ENCODE measurements at places on chromosomes 1 and 21.

DNA sequence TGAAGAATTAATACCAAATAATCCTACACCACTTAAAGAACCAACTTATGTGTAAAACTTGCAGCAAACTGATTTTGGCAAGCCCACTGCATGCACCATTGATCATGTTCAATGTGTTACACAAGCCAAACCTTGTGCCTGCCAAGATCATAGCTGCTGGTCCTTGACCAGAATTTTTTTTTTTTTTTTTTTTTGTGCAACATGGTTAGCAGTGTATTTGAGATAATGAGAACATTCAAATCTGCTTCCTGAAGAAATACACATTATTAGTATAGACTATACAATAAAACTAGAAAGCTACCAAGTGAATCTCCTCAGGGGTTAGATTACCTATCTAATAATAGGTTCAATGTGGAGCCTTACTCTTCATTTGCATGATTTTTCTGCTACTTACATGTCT, 421.0 kb downstream of the MRPL39 start:
- no peak for DNase-seq

- peak; percentile 55 for DNase-seq
These were observed 16.0 kb downstream of the OR2T11 start for GRCh38 chr1:248618878-248619277.

DNA sequence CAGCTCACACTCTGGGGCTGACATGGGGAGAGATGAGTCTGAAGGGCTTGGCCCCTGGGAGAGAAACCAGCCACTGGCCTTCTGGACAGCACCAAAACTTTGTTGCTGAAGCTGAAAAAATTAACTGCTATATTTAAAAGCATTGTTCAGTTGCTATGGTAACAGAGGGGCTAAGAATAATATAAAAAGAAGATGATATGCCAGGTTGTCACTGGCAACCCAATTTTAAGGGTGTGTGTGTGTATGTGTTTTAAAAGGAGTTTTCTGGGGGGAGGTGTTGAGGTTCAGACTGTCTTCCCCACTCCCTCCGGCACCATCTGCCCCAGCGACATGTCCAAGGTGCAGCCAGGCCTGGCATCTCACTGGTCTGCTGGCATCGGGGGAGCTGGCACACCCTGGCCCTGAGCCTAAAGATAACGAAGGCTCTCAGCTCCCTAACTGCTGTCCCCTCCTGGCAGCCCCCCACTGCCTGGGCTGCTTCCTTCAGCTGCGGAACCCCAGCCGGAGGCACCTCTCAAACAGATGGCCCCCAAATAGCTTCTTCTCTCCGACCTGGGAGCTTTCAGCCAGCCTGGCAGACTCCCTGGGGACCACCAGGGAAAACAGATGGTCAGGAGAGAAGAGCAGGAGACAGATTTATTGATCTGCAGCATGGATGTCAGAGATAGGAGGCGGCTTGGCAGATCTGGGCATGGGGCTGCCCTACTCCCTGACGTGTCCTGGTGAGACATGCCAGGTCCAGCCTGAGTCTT, 203.9 kb downstream of the HIVEP3 start:
- no peak for DNase-seq

GRCh38 chr1:229434641-229435051, 752 bp upstream of the ACTA1 start:
- DNase-seq: no peak

DNA sequence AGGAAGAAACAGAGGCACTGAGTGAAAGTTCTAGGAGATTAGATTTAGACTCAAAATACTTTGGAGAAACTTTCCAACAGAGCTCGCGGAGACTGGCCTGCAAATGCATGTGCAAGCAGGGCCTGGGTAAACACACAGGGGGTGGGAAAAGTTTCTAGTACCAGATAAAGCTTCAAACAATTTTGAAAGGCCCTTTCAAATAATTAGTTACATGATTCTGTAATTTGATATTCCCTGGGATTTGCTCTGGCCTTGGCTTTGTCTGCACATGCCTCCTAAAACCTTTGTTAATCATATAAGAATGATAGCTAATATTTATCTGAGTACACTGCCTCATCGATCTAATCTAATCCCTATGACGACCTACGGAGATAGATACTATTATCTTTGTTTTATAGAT, 31.3 kb downstream of the VTCN1 start:
- no peak for DNase-seq

GRCh38 chr1:155940482-155940992, 901 bp upstream of the RXFP4 start:
- DNase-seq: no peak

- DNase-seq: no peak
These were observed 128.2 kb downstream of the KCNN3 start for GRCh38 chr1:154741741-154742495.

- DNase-seq: no peak
These were observed 674.2 kb upstream of the PKN2 start for GRCh38 chr1:88009916-88010315.

DNA sequence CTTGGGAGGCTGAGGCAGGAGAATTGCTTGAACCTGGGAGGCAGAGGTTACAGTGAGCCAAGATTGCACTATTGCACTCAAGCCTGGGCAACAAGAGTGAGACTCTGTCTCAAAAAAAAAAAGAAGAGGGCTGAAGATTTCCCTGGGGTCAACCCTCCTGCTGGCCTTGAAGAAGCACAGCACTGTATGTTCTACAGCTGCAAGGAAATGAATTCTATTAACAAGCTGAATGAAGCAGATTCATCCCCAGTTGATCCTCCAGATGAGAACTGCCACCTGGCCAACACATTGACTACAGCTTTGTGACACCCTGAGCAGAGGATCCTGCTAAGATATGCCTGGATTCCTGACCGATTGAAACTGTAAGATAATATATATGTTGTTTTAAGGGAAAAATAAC, 129.5 kb downstream of the ADSS2 start:
- no peak for DNase-seq

- DNase-seq: no peak
These were observed 11.9 kb upstream of the CAPN2 start for GRCh38 chr1:223700388-223700918.

DNA sequence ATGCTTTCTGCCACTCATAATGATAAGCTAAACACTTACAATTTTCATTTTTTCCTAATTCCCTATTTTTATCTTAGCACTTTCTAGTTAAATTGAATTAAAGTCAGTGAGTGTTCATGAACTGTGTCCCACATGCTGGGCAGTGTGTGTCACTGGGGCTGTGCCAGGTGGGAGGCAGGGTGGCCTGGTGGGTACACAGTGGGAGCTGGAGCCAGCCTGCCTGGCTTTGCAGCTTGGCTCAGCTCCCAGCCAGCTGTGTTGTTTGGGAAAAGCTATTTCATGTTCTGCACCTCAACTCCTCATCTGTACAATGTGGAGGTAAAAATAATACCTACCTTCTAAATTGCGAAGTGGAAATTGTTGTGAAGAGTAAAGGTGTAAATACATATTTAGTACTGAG, 238.4 kb downstream of the PLA2G4A start:
- no peak for DNase-seq

DNA sequence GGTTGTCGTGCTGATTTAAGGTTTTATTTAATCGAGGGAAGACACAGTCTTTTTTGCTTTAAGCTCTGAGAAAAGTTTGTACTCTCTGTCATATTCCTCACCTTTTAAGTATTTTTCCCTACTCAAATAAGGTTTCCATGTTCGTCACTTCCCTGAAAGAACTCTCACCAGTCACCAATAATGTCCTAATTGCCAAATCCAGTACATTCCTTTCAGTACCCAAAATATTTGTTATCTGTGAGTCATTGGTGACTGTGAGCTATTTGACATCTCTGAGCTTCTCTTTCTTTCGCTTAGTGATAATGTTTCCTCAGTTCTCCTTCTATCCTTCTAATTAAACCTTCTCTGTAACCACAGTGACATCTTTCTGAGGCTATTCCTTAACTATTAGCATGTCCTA, 874.2 kb upstream of the ADGRL2 start:
- DNase-seq: no peak

Data from liver (tissue), 10 donors.